ENCODE measurements at places on chromosomes 5 and 9.

GRCh38 chr5:173304591-173304988, 23.6 kb downstream of the STC2 start:
- DNase-seq: no peak

- DNase-seq: peak; percentile 82
These were observed 122.4 kb upstream of the GAS1 start for GRCh38 chr9:87069690-87070089.

- DNase-seq: no peak
These were observed 305.5 kb upstream of the CLINT1 start for GRCh38 chr5:158164296-158165047.

- no peak for DNase-seq
These were observed 31.6 kb downstream of the ENC1 start for GRCh38 chr5:74608736-74609601.

DNA sequence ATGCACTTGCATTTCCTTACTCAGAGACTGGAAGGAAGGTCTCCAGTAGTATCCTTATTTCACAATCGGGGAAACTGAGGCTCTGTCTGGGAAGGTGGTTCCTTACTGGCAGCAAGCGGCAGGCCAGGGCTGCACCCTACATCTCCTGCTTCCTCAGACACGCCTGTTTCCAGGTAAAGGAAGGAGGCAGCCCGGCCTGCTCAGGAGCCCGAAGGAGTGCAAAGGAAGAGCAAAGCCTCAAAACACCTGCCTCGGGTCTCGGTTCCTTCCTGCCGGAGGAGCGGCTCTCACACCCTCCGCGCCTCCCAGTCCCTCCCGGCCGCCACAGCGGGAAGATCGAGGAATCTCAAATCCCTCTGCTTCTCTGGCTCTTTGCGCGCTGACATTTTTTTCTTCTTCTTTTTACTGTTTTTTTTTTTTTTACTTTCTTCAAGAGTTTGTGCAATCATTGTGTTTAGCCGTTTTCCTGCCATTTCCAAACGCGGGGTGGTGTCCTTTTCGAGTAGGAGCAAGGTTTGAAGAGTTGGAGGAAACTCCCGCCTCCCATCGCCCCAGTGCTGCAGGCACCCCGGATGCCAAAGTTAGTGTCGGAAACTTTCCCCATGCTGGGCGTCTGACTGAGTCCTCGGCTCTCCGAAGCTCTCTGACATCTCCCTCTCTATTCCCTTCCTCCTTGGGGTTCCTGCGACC, 1.0 kb downstream of the GGTA1 start:
- peak; percentile 48 for DNase-seq

DNA sequence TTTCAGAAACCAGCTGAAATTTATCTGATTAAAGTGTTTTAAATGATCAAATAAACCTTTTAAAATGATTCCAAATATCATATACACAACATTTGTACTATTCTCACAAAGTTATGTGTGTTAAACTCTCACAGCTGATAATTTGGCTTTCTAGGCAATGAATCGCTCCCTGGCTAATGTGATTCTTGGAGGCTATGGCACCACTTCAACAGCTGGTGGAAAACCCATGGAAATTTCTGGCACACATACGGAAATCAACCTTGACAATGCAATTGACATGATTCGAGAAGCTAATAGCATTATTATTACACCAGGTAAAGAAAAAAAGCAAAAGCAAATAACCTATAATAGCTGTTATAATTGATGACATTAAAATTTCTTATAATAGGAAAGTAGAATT, 72.4 kb downstream of the NNT start:
- DNase-seq: no peak

- DNase-seq: no peak
These were observed 15.6 kb upstream of the ADRB2 start for GRCh38 chr5:148810823-148811222.

GRCh38 chr5:122473138-122473843, 161.3 kb downstream of the SNCAIP start:
- no peak for DNase-seq

- DNase-seq: no peak
These were observed 194.3 kb downstream of the SMARCA2 start for GRCh38 chr9:2209400-2209799.

DNA sequence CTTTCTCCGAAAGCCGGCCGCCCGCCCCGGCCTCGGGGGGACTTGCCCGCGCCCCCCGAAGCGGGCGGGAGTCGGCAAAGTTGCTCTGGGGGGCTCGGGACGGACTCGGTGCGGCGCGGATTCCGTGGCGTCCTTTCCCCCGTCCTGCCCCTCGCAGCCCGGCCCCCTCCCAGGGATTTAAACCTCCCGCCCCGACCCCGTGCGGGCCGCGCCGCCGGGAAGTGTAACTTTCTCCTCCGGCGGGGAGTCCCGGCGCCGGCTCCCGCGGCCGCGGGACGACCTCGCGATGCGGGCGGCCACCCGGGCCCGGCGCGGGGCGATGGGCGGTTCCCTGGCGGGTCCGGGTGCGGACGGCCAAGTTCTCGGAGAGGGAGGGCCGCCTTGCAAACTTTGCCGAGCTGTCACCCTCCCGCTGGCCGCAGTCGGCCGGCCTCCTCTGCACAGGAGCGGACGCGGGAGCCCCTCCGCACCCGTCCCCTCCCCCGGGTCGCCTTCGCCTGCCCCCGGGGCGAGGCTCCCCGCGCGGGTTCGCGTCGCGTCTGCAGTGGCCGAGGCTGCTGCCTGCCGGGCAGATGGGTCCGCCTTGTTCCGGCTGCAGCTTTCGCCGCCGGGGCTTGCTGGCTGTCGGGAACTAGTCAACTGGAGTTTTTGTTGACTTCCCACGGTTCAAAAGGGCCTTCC, 732 bp downstream of the PBX3 start:
- DNase-seq: peak; percentile 25

DNA sequence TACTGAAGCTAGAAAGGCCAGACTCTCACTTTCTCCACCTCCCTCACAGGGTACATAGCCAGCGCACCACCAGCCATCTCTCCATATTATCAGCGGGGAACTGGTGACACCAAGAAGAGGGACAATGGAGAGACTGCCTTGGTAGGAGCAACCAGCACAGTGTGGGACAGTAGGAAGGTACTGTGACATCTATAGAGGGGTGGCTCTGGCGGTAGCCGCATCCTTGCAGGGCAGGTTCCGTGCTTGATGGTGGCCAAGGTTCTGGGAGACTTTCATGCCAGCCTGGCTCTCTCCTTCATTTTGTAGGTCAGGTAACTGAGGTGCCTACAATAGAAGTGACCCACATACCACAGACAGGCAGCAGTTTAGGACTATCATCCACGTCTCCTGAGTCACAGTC, 65.5 kb upstream of the SMIM23 start:
- no peak for DNase-seq

GRCh38 chr5:169670769-169671525, 33.9 kb downstream of the DOCK2 start:
- DNase-seq: no peak

DNA sequence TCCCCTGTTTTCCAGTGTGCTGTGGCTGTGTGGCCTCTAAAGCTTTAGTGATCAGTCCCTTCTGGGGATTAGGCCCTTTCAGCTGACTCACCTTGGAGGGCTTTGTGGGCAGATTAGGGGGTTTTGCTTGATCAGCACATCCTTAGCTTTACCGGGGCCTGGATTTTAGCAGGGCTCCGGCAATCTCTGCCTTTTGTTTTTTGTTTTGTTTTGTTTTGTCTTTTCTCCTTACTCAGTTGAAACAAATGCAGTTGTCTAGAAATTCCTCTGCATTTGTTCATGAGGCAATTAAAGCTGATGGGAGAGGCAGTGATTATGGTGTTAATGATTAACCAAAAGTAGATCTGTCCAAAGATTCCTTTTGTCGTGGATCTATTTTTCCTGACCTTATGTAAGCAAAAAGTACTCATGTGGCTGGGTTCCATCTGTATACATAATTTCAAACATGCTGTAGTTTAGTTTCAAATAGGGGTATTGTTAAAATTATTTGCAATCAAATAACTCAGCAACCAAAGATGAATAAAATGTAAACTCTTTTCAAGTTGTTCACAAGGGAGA, 5.2 kb upstream of the TDRD7 start:
- no peak for DNase-seq

DNA sequence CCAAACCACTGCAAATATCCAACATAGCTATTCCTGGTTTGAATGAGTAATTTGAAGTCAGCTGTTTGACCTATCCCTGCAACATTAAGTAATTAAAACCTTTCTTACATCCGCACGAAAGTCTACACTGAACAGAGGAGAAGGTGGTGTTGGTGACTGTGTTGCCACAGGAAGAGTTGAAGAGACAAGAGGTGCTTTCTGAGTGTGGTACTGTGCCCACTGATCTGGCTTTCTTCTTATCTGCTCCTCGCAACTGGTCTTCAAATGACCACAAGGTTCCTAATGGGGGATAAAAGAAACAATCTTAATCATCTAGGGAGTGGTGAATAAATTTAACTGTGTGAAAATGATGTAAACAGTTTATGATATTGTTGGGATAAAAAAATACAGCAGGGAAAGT, 29.4 kb upstream of the PDCL start:
- no peak for DNase-seq

DNA sequence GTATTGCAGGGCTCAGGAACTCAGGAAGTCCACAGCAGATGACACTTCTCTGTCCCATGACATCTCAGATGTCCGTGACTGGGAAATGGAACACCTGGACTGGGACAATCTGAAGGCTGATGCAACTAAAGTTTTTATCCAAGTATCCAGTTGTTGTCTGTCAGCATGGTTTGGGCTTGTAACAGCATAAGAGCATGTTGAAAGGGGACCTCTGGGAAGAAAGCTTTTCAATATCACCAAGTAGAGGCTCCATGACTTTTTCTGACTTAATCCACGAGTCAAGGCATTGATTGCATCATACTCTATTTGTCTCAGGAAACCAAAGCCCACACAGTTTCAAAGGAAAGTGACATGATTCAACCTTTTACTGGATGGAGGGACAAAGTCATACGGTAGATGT, 807.7 kb downstream of the MTRR start:
- no peak for DNase-seq

GRCh38 chr5:136053336-136054141, 24.8 kb downstream of the TGFBI start:
- peak; percentile 92 for DNase-seq

GRCh38 chr9:93319301-93319991, 132.0 kb upstream of the FAM120A start:
- DNase-seq: no peak

- DNase-seq: no peak
These were observed 31.5 kb upstream of the PPP3R2 start for GRCh38 chr9:101626295-101626694.

GRCh38 chr5:143207058-143207457, 196.4 kb downstream of the NR3C1 start:
- DNase-seq: no peak

- DNase-seq: peak; percentile 60
These were observed 139.4 kb downstream of the MACIR start for GRCh38 chr5:103397739-103398581.

- no peak for DNase-seq
These were observed 42.3 kb upstream of the CLPTM1L start for GRCh38 chr5:1387059-1387755.

DNA sequence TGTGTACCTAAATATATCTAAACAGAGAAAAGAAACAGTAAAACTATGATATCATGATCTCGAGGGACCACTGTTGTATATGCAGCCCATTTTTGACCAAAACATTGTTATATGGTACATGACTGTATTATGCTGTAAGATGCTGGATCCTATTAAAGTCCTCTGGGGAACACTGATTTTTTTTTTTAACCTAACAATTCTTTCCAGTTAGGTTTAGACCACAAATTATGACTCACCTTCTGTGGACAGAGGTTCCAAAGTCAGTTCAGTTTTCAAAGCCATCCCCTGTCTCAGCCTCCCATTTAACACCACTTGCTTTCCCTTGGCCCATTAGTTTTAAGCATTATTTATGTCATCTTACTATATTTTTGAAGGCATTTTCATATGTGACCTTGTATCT, 27.1 kb downstream of the TRMO start:
- DNase-seq: no peak

GRCh38 chr5:132098621-132099020, 25.0 kb downstream of the CSF2 start:
- no peak for DNase-seq

DNA sequence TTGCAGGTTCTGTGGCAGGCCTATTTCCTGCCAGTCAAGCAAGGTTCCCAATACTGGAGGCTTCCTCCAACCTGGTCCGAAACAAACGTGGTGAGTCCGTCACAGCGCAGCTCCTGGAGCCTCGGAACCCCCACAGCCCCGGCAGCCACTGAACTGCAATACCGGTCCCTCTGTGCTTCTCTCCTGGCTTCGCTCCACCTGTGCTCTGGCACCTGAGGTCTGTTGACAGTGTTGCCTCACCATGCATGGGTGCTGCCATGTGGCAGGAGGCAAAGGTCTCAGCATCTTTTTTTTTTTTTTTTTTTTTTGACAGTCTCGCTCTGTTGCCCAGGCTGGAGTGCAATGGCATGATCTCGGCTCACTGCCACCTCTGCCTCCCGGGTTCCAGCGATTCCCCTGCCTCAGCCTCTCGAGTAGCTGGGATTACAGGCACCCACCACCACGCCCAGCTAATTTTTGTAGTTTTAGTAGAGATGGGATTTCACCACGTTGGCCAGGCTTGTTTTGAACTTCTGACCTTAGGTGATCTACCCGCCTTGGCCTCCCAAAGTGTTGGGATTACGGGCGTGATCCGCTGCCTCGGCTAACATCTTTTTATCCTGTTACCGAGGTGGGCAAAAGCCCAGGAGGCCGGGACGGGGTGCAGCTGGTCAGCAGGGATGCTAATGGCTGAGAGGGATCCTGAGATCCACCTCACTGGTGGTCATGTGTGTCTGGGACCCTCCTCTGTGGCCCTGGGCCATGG, 57.1 kb upstream of the RNU6ATAC start:
- no peak for DNase-seq

- no peak for DNase-seq
These were observed at the start of gene MAMDC4 for GRCh38 chr9:136851941-136852663. TSS of gene MAMDC4 (plus strand) at chr9:136852346. CDS start at chr9:136852417, 71 bp downstream.

DNA sequence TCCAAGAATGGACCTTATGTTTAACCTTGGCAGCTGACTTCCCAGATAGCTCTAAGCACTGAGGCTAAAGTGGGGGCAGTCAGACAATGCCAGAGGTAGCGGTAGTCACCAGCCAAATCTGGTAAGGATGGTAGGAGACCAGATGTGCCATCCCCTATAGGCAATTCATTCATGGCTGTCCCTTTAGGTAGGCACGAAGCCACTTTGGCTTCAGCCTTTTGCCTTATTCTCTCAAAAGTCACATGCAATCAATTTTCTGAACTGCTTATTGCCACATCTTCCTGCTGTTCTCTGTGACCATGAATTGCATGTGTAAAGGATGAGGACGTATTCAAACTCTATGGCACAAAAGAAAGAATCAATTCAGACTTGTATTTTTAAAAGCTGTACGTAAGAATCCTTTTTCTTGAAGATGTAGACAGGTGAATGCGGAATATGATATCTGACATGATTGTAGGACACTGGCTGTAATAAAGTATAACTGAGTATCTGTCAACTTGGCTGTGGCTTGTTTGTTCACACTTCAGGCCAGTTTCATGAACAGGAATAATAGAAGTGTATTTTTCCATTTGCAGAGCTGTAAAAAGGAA, 611.7 kb downstream of the NR2F1-AS1 start:
- no peak for DNase-seq

Measured in AG10803 (cell line).